Progenitor cell of endocrine pancreas (in vitro differentiated cells): ENCODE measurements at places on chromosomes 6 and 20.

- H3K27me3 ChIP-seq: no peaks in the 10 kb centered on the region
- H3K4me1 ChIP-seq: no peaks in the 10 kb centered on the region
- H3K36me3 ChIP-seq: peaks cover 17% of the 10 kb centered on the region
- H3K4me3 ChIP-seq: no peak overlapping the region
- H3K27ac ChIP-seq: no peak overlapping the region
Observed at GRCh38 chr6:53257001-53257400, 91.7 kb downstream of the ELOVL5 start.

DNA sequence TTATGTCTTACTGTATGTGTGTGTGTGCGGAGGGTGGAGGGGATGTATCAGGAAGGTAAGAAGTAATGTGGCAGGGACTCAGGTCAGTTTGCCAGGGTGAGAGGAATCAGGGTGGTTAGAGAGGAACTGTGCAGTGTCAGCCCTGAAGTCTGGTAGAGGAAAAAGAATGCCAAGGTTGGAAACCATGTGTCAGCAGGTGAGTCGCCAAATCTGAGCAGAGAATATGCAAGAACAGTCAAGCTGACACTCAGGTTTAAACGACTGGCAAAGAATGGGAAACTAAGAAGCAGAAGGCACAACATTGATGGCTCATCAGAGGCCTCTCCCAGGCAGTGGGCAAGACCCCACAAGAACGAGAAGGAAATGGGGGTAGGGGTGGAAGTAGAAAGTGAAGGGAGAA lies 107.5 kb upstream of the TBX18 start:
- no peak overlapping the region for H3K27ac ChIP-seq
- H3K4me3 ChIP-seq: no peak overlapping the region
- H3K27me3 ChIP-seq: no peaks in the 10 kb centered on the region
- H3K4me1 ChIP-seq: no peaks in the 10 kb centered on the region
- no peak for DNase-seq
- no peaks in the 10 kb centered on the region for H3K36me3 ChIP-seq

GRCh38 chr20:36802326-36803222 lies 29.0 kb upstream of the DSN1 start:
- H3K36me3 ChIP-seq: peaks cover 20% of the 10 kb centered on the region
- no peaks in the 10 kb centered on the region for H3K4me1 ChIP-seq
- H3K27me3 ChIP-seq: no peaks in the 10 kb centered on the region
- no peak overlapping the region for H3K4me3 ChIP-seq
- no peak for DNase-seq
- no peak overlapping the region for H3K27ac ChIP-seq

DNA sequence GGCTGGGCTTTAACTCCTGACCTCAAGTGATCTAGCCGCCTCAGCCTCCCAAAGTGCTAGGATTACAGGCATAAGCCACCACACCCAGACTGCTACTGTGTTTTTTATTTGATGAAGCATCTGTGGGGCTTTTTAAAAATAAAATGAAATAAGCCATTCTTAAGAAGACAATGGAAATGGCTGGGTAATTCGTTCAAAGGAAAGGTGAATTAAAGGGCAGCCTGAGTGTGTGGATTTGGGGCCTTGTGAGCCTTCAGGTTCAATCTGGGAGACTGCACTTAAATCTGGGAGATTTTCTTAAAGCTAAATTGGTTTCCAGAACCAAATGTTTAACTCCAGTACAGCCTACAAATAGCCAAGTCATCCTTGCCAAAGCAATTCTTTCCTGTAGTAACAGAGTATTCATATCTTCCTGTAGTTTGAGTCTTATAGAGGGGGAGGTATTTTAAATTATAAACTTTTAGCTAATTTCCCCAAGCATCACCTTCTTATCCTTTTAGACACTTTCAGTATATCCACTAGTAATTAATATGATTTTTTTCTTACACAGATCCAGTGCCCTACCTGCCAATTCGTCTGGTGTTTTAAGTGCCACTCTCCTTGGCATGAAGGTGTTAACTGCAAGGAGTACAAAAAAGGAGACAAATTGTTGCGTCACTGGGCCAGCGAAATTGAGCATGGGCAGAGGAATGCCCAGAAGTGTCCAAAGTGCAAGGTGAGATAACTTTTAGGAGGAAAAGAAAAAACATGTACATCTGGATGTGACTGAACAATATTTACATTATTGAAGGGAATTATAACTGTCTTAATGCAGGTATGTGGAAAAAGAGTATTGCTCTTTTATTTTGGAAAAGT lies 95.4 kb downstream of the RNF217 start:
- H3K27ac ChIP-seq: no peak overlapping the region
- no peak for DNase-seq
- peaks cover 3% of the 10 kb centered on the region for H3K36me3 ChIP-seq

DNA sequence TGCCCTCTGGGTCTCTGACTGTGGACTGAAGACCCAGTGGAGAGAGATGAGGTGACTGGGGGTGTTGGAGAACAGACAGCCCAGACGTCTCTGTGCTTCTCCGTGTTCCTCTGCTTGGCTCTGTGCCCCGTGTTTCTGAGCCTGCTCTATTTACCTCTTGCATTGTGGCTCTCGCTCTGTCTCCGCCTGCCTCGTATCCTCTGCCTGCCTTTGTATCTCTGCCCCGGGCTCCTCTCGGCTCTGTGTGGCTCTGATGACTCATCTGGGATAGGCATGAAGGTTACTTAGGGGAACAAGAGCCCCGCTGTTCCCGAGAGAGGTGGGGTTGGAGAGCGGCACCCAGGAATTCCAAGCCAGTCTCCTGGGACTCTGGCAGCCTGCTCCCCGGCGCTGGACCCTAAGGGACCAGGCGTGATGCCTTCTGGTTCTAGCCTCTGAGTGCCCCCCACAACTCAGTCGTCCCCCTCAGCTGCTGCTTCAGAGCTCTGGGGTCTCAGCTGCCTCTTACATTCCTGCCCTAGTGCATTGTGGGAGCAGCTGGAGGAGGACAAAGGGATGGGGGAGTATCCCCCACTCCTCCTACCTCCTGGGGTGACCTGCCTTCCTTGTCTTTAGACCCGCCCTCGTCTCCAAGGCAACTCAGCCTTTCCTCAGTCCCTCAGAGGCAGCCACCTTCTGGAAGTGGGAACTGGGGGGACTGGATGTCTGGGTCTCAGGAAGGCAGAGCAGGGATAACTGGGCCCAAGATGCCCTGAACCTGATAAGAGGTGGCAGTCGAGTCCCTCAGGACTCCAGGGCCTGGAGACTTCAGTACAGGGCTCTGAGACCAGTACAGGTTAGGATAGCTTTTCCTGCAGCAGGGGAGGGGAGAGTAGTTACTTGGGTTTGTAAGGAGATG lies 1.9 kb downstream of the DDR1 start:
- H3K27ac ChIP-seq: peak overlapping the region; percentile 95
- no peak for DNase-seq
- H3K4me1 ChIP-seq: peaks cover 42% of the 10 kb centered on the region
- peak overlapping the region; percentile 84 for H3K4me3 ChIP-seq

GRCh38 chr20:53296025-53296424 lies 297.6 kb downstream of the ZNF217 start:
- no peak overlapping the region for H3K4me3 ChIP-seq
- no peak for DNase-seq
- no peaks in the 10 kb centered on the region for H3K36me3 ChIP-seq
- peaks cover 9% of the 10 kb centered on the region for H3K4me1 ChIP-seq

DNA sequence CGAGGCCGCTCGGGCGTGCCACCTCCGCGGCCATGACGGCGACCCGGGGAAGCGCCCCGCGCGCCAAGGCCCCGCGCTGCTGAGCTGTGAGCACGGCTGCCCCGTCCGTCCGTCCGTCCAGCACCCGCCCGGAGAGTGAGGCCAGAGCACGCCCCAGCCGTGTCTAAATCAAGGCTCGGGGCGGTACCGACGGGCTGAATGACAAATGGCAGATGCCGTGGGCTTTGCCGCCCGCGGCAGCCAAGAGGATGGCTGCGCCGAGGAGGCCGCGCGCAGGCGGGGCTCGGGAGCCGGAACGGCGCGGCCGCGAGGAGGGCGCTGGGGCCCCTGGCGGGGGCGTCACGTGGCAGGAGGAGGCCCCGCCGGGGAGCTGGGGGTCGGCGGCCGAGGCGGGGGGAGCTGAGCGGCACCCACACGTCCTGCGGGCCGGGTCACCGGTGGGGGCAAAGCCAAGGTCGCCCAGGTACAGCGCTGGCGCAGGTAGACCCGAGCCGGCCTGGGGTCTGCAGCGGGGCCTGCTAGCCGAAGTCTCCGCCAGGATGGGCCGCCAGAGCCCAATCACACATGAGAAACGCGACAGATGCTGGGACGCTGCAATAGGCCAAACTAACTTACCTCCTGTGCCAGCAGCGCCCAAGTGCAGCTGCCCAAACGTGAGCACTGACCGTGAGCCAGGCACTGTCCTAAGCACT lies at the start of gene PLAGL1:
Gene PLAGL1 (minus strand): TSS at position 140 of the 692 bp plus-strand sequence. CDS start 60,123 bp downstream, outside the sequence.
- DNase-seq: peak; percentile 25
- H3K4me3 ChIP-seq: peak within 1 kb of the TSS; percentile 73
- no peak within 1 kb of the TSS for H3K27ac ChIP-seq
- peaks cover 39% of the 10 kb centered on the region for H3K27me3 ChIP-seq
- peaks cover 9% of the 10 kb centered on the region for H3K4me1 ChIP-seq

DNA sequence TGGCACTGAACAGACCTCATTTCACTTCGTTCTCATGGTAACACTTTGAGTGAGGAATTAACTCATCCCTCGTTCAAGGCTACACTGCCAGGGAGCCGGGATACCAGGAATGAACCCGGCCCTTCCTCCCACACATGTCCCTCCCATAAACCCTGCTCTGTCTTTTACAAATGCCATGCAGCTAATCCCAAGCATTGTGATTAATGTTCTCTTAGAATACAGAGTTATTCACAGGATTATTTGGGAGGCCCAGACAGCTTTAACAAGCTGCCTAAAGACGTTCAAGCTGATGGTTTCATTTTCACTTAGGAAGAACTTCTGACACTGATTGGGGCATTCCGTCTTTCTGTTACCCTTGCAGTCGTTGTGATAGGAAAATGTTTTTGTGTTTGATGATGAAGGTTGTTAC lies 42.5 kb upstream of the CD83 start:
- no peak overlapping the region for H3K4me3 ChIP-seq
- no peak for DNase-seq
- H3K36me3 ChIP-seq: no peaks in the 10 kb centered on the region
- peaks cover 3% of the 10 kb centered on the region for H3K27me3 ChIP-seq
- H3K4me1 ChIP-seq: no peaks in the 10 kb centered on the region

GRCh38 chr6:161367472-161367871 lies 93.6 kb upstream of the AGPAT4 start:
- DNase-seq: no peak
- no peak overlapping the region for H3K4me3 ChIP-seq
- peaks cover 3% of the 10 kb centered on the region for H3K36me3 ChIP-seq
- no peaks in the 10 kb centered on the region for H3K27me3 ChIP-seq
- peak overlapping the region; percentile 79 for H3K27ac ChIP-seq

- peaks cover 18% of the 10 kb centered on the region for H3K36me3 ChIP-seq
- no peaks in the 10 kb centered on the region for H3K27me3 ChIP-seq
- no peak overlapping the region for H3K27ac ChIP-seq
- DNase-seq: no peak
- H3K4me3 ChIP-seq: no peak overlapping the region
Observed at GRCh38 chr20:36526521-36527011, 14.8 kb upstream of the MYL9 start.

GRCh38 chr6:166957087-166957804 lies 896 bp upstream of the RNASET2 start:
- peaks cover 7% of the 10 kb centered on the region for H3K4me1 ChIP-seq
- H3K4me3 ChIP-seq: peak overlapping the region; percentile 74
- H3K27me3 ChIP-seq: peaks cover 27% of the 10 kb centered on the region
- H3K36me3 ChIP-seq: peaks cover 1% of the 10 kb centered on the region
- peak; percentile 15 for DNase-seq
- peak overlapping the region; percentile 88 for H3K27ac ChIP-seq

DNA sequence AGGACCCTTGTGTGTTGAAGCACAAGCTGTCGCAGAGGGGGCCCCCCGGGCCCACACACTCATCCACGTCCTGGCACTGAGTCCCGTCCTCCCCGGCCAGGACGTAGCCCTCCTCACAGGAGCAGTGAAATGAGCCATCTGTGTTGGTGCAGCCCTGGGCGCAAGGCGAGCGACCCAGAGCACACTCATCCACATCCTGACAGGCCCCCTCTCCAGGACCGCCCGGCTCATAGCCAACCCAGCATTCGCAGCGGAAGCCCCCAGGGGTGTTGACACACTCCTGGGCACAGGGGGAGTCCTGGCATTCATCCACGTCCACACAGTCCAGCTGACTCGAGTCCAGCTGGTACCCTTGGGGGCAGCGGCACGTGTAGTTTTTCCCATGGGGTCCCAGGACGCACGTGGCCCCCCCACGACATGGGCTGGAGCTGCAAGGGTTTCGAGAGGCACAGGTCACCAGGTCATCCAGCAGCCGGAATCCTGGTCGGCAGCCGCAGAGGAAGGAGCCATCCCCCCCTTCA lies 1.2 kb downstream of the CD93 start:
- H3K27ac ChIP-seq: no peak overlapping the region
- DNase-seq: no peak
- H3K4me1 ChIP-seq: peaks cover 12% of the 10 kb centered on the region
- H3K27me3 ChIP-seq: peaks cover 63% of the 10 kb centered on the region
- no peak overlapping the region for H3K4me3 ChIP-seq
- no peaks in the 10 kb centered on the region for H3K36me3 ChIP-seq

DNA sequence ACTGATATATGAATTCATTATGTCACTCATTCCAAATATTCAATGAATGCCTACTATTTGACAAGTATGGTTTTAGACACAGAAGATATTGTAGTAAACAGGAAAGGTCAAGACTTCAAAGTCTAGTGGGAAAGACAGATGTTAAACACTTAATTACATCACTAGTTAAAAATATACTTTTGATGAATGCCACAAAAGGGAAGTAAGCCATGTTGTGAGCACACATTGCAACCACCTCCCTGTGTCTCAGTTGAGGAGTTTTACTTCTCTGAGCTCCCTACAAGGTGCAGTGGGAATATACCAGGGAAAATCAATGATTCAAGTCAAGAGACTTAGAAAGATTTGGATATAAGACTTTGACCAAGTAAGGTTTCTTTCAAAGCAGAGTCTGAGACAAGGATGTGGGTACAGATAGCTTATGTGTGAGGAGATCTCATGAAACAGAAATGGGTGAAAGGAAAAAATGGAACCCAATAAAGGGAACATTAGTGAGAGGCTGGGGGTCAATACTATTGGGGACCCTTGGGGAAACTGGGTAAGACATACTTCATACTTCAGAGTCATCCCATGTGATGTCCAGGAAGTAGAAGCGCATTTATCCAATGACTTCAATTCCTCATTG lies 503.7 kb downstream of the KIF16B start:
- peaks cover 14% of the 10 kb centered on the region for H3K4me1 ChIP-seq
- H3K4me3 ChIP-seq: no peak overlapping the region
- no peaks in the 10 kb centered on the region for H3K27me3 ChIP-seq
